ENCODE measurements at places on chromosomes 7 and 10.

DNA sequence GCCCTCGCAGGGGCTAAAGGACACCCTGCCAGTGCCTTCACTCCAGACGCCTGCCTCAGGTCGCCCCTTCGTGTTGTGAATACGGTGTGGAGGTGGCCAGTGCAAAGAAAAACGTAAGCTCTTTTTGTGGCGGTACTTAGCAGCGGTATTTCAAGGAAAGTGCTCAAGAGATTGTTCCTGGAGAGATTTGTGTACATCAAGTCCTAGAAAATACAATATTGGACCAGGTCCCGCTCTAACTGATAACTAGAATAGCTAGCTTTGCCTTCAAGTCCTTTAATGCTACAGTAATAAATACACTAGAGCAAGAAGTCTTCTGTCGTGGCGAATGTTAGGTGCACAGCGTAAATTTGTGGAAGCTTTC, 689 bp downstream of the PLCE1 start:
- DNase-seq = no peak

- no peak for DNase-seq
Measured at GRCh38 chr7:117667456-117667855, 187.6 kb downstream of the CFTR start.

- DNase-seq = no peak
Measured at GRCh38 chr7:23687011-23687410, 7.0 kb downstream of the FAM221A start.

DNA sequence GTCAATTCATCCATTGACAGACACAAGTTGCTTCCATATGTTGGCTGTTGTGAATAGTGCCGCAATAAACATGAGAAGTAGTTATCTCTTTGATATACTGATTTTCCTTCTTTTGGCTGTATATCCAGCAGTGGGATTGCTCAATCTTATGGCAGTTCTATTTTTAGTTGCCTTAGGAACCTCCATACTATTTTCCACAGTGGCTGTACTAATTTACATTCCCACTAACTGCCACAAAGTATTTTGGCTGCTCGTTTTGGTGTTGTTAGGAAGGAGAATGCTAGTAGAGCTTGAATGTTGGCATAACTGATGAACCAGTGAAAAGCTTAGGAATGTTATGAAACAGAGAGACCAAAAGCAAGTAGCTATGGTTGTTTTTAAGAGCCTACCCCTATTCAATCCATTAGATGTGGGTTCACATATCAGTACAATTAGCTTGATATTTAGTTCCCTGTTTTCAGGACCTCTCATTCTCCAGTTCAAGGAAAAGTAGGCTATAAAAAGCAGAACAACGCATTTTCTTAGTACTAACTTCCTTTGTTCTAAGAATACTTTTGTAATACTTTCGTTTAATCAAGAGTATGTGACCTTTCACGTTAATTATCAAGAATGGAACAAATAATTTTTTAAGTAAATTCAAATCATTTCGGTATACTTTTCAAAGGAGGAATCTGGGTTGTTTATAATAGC, 100.3 kb downstream of the FAS start:
- DNase-seq = no peak

- DNase-seq = no peak
Measured at GRCh38 chr7:134284952-134285351, 31.8 kb downstream of the SLC35B4 start.

GRCh38 chr10:101234333-101234732, 5.1 kb upstream of the LBX1 start:
- DNase-seq = no peak

GRCh38 chr10:112728118-112728883, 221.7 kb upstream of the TCF7L2 start:
- DNase-seq = no peak

GRCh38 chr7:148921189-148921588, 37.1 kb upstream of the EZH2 start:
- no peak for DNase-seq

DNA sequence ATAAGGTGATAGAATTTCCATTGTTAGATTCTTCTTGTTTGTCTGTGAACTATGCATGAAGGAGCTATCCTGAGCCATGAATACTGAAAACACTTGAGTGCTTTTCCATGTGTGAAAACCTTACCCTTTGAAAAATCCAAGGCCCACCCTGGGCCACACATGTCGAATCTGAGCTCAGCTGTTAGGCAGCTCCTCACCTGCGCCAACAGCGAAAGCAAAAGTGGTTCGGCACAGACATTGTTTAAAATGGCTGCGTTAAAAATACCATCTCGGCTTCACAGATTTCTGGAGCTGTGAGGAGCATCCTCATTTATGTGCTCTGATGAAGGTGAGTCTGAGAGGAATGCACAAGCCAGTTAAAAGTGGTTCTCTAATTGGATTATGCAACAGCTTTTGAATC, 137.7 kb downstream of the NEUROD6 start:
- DNase-seq = no peak

- DNase-seq = no peak
Measured at GRCh38 chr7:151129960-151130591, 37.4 kb downstream of the GBX1 start.

DNA sequence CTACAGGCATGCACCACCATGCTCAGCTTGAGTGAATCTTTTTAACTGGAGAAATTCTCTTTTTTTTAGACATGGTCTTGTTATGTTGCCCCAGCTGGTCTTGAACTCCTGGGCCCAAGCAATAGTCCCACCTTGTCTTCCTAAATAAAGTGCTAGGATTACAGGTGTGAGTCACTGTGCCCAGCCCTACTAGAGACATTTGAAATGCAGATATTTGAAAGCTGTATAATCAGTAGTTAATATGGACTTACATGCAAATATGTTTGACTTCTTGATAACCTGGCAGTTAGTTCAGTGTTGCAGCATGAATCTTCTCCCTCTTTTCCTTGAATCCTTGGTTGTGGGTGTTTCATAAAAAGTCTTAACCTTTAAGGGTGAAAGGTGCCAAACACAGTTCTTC, 8.7 kb downstream of the TRRAP start:
- no peak for DNase-seq

- DNase-seq = no peak
Measured at GRCh38 chr10:34670081-34670480, 145.0 kb downstream of the PARD3 start.

DNA sequence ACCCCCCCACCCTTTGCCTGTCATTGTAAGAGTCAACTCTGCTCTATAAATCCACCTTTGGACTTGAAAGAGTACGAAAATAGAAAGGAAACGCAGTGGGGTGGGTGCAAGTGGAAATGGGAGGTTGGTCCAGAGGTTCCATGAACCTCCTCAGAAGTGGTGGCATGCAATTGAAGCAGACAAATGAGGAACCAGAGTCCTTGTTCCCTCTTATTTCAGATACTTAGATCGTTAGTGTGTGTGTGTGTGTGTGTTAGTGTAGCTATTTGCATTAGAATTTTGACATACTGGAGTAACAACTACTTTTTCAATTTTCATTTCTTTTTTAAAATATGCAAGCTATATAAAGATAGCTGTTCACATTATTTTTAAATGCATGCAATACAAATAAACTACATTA, 18.1 kb upstream of the TFAM start:
- DNase-seq = no peak

DNA sequence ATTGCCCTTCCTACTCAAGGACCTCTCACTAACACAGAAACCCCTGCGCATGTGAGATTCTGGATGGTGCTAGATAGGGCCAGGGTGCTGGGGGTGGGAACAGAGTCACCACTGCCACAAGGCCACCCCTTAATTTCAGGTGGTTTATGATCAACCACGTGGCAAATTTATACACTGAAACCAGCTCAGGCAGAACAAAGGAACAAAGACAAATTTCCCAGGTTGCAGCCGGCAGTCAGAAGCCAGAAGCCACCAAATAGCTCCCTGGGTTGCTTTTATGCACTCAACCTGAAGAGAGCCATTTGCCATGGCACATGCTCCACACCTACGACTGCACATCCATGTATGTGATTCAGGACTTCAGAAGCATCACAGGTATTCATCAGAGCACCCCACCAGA, 2.5 kb downstream of the VOPP1 start:
- no peak for DNase-seq

GRCh38 chr10:35251373-35252100, 84.8 kb upstream of the CCNY start:
- DNase-seq = no peak

DNA sequence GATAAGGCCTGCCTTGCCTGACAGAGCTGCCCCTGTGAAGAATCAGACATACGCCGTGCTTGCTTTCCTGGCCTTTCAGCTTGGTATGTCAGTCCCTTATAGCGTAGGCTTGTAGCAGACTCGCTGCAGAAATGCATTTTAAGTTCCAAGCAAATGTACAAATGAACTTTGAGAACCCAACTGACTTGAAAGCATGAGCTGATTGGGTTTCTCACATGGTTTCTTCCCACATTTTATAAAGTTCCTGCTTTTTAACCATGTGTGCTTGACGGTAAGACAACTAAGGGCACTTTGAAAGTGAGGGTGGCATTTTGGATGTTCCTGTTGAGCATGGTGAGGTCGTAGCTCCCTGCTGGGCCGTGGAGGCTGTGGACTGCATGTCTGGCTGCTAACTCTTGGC, 62.6 kb downstream of the CCNY start:
- DNase-seq = no peak

DNA sequence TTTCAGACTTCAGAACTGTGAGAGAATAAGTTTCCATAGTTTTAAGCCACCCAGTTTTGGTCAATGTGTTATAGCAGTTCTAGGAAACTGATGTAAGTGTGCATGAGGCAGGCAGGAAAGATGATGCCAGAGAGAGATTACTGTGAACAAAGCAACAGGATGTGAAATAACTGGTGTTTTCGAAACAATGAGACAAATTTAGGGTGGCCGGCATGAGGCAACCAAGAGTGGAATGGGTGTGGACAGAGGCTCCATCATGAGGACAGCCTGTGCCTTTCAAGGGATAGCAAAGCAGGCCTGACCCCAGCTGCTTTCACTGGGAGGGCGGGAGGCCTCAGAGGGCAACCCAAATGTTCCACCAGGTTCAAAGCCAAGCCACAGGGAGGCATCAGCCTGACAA, 67.3 kb upstream of the UCN3 start:
- no peak for DNase-seq

DNA sequence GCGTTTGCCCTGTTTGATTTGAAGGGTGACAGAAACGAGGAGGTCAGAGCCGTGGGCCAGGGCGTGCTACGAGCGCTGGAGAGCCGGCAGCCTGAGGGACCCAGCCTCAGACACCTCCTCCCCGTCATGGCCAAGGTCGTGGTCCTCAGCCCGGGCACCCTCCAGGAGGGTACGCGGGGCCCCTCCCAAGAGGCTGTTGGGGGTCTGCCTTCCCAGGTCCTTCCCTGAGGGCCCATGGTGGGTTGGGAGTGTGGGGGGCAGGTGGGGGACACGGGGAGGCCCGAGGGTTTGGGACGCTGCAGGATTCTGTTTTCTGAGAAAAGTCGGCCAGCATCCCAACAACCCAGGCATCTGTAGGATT, 7.8 kb downstream of the AP5Z1 start:
- no peak for DNase-seq

DNA sequence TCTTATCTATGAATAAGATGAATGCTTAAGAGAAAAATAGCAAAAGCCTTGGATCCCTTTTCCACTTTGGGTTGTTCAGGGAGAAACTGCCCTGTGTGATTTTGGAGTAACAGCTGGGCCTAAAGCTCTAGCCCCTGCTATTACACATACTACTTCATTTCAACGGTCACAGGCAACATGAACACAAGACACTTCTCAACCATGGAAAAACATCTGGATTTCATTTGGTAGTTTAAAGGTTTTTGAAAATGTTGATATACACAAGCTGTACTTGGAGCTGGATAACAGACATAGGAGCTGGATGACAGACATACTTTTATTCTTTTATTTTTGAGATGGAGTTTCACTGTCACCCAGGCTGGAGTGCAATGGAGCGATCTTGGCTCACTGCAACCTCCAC, 2.7 kb upstream of the CHUK start:
- no peak for DNase-seq

DNA sequence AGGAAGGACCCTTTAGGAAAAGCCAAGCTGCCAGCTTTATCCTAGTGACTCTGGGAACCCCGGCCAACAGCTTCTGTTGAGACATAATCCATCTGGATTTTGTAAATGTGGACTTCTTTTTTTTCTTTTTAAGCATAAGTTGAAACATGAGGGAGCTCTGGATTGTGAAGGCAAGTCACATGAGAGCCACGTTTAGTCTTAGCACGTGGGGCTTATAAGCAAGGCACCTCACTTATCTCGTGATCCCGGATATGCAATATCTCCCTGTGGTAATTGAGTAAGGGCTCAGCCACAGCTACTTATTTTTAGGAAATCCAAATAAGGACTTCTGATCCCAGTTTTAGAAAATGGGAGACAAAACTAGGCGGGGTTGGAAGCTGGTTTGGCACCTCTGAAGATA, 111.2 kb upstream of the PTN start:
- no peak for DNase-seq

DNA sequence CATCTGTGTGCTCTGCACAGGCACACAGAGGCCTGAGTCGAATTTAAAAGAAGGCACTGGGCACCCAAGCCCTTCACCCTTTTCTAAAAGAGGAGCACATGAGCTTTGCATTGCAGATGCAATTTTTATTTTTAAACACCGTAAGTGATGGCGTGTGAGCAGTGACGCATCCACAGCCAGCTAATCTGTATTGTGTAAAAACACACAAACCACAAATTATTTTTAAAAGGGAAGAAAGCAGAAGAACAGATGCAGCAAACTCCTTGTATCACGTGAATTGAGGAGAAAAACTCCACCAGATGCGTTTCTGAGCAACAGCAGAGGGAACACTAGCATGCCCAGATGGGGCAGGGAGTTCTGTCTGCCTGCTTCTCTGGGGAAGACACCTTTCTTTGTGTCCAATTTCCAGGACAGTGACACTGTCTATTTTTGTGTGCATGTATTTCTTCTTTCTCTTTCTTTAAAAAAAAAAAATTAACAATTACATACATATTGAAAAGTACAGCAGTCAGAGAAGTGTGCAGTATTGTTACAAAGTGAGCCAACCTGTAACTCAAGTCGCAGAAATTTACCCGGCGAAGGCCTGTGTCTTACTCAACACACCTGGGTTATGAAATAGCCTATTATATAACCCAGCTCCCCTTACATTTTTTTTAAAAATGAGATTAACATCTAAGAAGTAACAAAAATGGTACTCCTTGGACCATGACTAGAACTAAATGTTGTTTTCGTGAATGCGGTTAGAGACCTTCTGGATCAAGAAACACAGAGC, 39.2 kb downstream of the EEPD1 start:
- no peak for DNase-seq

- peak; percentile 61 for DNase-seq
Measured at GRCh38 chr10:110530131-110530831, 32.6 kb downstream of the DUSP5 start.

DNA sequence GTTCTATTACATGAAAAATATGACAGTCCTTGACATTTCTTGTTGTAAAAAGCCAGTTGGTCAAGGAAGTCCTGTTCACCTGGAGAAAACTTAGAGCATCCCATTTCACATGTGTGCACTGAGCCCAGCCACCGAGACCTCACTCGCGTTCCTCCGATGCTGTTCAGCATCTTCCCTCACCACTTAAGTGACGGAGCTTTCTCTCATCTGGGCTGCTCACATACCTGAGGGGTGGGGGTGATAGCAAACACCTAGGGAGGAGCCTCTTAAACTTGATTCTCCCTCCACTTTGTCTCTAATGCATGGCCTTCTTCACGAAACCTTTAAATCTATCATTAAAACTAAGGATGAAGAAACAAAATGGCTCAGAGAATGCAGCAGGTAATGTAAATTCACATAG, 950.2 kb downstream of the GATA3 start:
- DNase-seq = no peak
